ENCODE measurements at places on chromosomes 16 and 17.
A peak's percentile ranks its signal among the peaks of the same experiment; 100 is the strongest.

GRCh38 chr16:89422527-89422904 is 67.8 kb downstream of the ANKRD11 start:
- DNase-seq = peak; percentile 43

DNA sequence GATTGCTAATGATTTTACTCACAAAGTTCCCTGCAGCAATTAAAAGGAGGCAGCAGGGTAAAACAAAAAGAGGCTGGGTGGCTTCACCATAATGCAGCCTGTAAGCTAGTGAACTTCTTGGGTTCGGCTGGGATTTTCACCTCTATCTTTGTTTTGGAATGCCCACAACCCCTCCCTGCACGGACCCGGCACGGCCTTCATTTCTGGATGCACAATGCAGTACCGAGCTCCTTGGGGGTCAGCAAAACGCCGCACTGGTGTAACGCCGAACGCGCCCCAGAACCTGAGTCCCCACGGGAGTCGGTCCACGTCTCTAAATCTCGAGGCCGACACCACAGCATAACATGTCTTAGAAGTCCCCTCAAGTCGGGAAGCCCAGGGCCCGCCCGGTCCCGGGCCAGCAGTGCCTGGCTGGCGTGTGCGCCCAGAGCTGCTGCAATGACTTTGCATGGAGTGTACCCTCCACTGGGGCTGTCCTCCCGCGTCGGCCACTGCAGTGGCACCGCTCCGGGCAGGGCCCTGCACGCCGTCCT is 759 bp downstream of the UBE2O start:
- no peak for DNase-seq

GRCh38 chr16:58628845-58629732 is 537 bp downstream of the CNOT1 start:
- peak; percentile 19 for DNase-seq

- no peak for DNase-seq
Measured at GRCh38 chr16:89506791-89507191, 1.4 kb upstream of the SPG7 start.

DNA sequence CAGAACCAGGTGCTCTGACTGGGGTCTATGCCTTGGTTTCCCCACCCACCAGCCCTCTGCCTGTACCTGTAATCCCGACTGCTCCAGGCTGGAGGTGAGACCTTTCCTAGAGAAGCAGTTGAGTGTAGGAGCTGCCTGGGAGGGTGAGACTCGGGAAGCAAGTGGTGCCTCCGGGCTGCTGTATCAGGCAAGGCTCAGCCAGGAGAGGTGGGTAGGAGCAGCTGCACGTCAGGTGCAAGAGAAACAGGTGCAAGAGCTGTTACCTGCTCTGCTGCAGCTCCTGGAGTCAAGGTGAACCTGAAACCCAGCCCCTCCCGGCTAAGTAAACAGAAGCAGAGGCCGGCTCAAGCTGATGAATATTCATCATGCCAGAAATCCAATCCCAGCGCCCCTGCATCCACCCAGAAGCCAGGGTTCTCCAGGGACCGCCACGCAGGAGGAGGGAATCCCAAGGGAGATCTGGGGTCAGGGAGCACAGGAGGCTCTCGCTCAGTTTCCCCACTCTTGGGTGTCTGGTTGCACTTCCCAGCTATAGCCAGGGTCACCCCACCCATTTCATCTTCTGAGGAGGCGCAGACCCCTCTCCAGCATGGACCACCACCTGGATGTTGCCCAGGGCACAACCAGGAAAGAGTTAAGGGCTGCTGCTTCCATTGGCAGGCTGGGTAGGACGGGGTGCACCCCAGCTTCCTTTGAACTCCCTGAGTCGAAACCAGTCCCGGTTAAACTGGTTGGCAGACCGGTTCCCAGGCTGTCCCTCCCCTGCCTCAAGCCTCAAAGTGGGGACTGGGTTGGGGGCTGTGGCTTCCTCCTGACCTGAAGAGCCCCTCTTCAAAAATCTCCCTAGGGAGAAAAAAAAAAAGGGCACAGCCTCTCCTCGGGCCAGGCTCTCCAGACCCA is at the start of gene PRR15L:
Gene PRR15L, minus strand, starts transcription at position 293 of the 900 bp plus-strand sequence. CDS start 4,649 bp downstream, outside the sequence.
- DNase-seq = no peak

DNA sequence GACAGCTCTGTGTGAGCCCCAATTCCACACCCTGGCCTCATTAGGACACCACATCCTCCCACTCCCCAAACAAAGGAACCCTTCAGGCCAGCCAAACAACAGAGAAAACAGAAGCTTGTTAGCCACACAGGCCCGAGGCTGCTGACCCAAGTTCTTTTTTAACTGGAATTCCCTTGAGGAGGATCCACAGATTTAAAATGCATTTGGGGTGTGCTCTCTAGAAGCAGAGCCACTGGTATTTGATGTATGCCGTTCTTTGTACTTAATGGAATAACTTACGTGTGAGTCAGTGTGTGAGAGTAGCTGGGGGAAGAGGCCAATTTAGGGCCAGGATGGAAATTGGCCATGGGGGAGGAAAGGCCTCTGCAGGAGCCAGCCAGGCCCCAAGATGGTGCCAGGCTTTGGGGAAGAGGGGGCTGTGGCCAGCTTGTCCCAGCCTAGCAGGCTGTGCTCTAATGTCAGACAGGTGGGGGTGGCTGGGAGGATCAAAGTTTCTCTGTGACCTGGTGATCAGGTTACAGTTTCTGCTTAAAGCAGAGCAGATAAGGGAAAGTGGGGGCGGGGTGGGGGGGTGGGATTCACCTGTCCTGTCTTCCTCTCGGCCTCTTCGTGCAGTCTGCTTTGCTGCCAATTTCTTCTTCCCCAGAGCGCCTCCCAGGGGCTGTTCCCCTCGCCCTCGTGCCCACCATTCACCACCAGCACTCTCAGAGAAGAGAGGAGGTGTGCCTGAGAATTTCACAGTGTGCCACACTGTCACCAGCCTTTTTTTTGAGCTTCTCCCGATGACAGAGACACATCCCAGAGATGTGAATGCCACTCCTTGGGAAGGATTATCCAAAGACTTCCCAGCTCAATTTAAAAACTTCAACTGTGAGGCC is 50.8 kb downstream of the TOM1L2 start:
- no peak for DNase-seq

DNA sequence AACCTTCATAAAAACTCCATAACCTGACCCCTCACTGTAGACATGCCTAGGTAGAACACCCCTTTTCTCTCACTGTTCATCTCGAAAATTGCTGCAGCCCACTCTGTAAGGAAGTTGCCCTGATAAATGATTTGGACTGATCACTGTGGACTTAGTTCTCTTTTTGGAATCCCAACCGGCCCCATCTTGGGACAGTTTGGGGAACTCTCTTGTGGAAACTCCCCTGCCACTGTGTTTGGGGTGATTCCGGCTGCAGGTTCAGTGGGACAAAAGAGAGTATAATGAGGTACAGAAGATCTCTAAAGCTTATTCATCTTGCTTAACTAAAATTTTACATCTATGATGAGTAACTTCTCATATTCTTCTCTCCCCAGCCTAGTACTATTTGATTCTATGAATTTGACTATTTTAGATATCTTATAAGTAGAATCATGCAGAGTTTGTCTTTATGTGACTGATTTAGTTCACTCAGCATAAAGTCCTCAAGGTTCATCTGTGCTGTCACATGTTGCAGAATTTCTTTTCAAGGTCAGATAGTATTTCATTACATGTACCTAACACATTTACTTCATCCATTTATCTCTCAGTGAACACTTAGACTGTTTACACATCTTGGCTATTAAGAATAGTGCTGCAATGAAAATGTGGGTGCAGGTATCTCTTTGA is 84.9 kb downstream of the ABCA8 start:
- DNase-seq = no peak

- DNase-seq = no peak
Measured at GRCh38 chr16:74736531-74737157, 36.0 kb upstream of the MLKL start.

DNA sequence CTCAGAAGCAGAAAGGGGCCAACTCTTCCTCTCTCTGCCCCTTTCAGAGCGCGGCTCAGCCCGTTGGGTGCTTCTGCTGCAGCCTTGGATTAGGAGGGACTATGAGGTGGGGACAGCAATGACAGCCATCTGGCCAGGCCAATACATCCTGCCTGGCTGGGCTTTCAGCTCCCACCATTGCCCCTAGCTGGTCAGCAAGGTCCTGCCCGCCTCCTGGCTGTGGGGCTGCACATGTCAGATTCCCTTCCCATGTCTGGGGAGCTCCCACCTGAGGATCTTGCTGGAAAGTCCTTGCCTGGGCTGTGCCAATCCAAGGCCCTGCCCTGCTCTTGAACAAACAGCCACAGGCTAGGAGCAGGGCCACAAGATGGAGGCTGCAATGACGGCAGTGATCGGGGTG is 8.3 kb downstream of the TRIM65 start:
- no peak for DNase-seq

- no peak for DNase-seq
Measured at GRCh38 chr16:80620736-80621605, 80.2 kb downstream of the DYNLRB2 start.

- no peak for DNase-seq
Measured at GRCh38 chr17:78719630-78720298, 62.3 kb downstream of the CYTH1 start.

DNA sequence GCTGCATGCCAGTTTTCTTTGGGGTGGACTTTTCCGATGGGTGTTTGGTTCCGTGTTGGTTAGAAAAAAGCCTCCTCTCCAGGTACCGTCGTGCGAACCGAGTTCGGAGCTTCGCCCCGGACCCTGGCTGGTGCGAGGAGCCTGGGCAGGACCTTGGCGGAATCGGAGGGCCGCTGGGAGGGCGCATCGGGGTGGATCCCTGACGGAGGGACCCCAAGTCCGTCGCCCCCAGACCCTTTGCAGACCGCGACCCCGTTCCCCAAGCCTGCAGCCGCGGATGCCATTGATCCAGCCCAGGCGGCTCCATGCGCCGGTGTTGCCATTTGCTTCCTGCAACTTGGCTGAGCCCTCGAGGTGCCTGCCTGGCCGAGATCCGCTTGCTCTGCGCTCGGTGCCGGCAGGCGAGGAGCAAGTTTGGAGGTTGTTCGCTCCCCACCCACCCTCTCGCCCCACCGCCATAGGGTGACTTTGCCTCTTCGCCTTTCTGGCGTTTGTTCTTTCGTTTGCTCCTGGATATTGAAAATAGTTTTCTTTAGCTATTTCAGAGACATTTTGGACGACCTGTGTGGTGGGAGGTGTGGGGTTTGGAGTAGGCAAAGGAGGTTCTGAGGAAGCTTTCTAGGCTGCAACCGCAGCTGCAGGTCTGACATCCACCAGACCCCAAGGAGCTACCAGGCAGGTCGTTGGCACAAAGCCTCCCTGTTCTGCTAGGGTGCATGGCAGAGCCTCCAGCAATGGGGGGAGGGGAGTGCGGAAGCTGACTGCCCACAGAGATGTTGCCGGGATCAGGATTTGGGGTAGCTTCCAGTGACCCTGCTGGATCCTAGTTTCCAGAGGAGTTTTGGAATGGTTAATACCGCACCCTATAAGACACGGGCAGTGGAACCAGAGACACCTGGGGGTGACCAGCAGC is 58.2 kb downstream of the RAP1GAP2 start:
- DNase-seq = no peak

GRCh38 chr16:75750528-75750927 is 24.2 kb upstream of the CPHXL start:
- no peak for DNase-seq

GRCh38 chr17:30379303-30379902 is 676 bp downstream of the CPD start:
- no peak for DNase-seq

- DNase-seq = no peak
Measured at GRCh38 chr17:76561332-76561731, 21.5 kb downstream of the PRCD start.

- no peak for DNase-seq
Measured at GRCh38 chr16:85615014-85615851, 2.1 kb downstream of the GSE1 start.

GRCh38 chr17:34614698-34615097 is 35.3 kb downstream of the TMEM132E start:
- DNase-seq = no peak

GRCh38 chr17:57480438-57481196 is 224.3 kb downstream of the MSI2 start:
- no peak for DNase-seq

- DNase-seq = no peak
Measured at GRCh38 chr17:58277107-58277801, 3.5 kb downstream of the MPO start.

DNA sequence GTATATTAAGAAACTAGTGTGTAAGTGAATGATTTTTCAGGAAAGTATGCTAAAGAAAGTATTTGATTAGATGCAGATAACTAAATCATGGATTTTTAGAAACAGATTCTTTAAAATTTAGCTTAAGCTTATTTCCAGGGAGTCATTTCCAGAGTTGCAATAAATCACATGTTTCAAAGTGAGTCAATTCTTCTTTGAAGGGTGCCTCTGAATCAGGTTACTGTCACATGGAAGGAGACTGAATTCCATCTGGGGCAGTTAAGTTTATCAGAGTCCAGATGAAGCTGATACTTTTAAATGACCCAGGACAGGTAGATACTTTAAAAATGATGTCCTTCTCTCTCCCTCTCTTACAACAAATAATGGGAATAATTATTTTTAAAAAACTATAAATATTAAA is 5.0 kb downstream of the MFSD11 start:
- DNase-seq = no peak

DNA sequence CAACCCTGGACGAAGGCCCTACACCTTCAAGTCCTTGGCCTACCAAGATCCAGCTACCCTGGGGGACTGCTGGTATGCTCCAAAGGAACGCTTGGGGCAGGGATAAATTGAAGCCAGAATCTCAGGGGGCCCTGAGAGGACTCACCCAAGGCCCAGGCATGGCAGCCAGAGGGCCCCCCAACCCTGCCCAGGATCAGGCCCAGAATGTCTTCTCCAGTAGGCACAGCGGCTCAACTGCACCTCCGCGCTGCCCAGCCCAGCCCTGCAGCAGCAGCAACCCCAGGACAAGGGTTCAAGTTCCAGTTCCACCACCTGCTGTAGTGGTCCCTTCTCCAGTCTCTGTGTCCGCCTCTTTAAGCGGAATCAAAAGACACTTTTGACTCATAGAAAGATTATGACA is 2.2 kb downstream of the TFAP4 start:
- no peak for DNase-seq

GRCh38 chr16:760065-760464 is 469 bp upstream of the MSLN start:
- no peak for DNase-seq

DNA sequence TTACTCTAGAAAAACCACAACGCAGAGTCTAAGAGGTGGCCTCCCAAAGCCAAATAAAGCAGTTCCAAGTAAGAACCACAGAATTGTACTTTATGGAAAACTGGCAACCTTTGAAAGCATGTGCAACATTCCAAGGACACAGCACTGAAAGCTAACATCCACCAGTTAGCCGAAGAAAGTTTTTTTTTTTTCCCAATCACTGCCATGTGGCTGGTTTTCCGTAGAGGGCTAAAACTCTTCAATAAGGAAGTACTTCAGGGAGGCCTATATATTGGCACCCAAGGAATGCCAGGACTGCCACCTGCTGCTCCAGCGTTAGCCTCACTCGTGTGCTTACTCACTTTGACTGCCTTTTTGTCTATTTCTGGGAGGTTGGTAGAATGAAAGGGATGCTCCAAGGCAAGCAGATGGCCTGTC is 25.2 kb downstream of the CEP95 start:
- no peak for DNase-seq

DNA sequence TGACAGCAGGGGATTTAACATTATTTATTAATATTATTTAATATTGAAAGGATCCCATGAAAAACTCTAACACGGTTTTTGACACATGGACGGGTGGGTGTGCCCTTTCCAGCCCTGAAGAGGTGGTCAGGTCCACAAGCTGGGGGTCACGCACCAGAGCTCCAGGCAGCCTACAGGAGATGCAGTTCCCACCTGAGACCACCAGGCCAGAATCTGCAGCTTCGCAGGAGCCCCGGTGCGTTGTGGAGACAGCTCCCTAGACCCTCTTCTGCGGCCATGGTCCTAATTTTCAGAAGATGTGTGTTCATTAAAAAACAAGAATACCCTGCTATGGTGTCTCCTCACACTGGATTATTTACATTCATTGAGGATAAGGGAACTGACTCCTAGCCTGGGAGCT is 331.1 kb downstream of the C16orf95 start:
- no peak for DNase-seq

- no peak for DNase-seq
Measured at GRCh38 chr16:67650023-67650422, 5.1 kb downstream of the CARMIL2 start.

Measured in activated CD4-positive, alpha-beta T cell treated with anti-CD3 and anti-CD28 coated beads, Interleukin-2, amount 50 U/mL, for 24 hours (primary cell).